Activated naive CD4-positive, alpha-beta T cell treated with Interleukin-2 at 50 U/mL for 16 hours (primary cell): ENCODE measurements at places on chromosomes 2 and 18.
A peak's percentile ranks its signal among the peaks of the same experiment; 100 is the strongest.

DNA sequence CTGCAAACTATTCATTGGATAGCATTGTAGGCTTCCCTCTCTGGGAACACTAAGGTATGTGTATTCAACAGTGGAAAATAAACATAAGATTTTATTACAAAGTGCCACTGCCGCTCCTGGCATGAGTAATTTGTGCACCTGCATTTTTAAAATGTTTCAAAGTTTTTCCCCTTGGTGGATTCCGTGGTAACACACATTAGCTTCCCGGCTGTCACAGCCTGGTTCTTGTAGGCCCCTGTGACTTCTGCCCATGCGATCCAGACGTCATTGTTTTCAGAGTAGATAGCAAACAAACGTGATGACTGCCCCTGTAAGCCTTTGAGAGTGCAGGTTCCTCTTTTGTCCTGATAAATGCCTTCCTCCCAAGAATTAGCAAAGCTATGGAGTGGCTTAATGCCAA, 421.0 kb downstream of the ZNF521 start:
- no peak for DNase-seq

- no peak for DNase-seq
Observed at GRCh38 chr2:152238016-152238415, 62.5 kb upstream of the STAM2 start.

DNA sequence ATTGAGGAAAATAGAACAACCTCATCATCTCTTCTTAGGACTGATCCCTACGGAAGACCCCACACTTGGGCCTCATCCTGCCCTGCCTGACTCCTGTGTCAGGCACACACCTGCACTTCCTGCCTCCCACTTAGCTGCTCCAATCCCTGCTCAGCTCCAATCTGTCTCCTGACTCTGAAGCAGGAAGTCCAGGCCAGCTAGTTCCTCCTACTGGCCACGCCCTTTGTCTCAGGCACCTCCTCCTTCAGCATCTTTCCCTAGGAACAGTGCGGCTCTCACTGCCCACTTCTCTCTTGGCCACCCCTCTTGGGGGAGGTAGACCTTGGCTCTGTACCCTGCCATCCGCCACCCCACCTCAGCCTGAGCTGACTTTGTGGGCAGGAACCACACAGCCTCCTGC, 135.8 kb downstream of the CELF4 start:
- DNase-seq = no peak

GRCh38 chr2:149271575-149271974, 58.8 kb upstream of the LYPD6 start:
- no peak for DNase-seq

- DNase-seq = no peak
Observed at GRCh38 chr2:215361211-215361875, 49.5 kb downstream of the ATIC start.

DNA sequence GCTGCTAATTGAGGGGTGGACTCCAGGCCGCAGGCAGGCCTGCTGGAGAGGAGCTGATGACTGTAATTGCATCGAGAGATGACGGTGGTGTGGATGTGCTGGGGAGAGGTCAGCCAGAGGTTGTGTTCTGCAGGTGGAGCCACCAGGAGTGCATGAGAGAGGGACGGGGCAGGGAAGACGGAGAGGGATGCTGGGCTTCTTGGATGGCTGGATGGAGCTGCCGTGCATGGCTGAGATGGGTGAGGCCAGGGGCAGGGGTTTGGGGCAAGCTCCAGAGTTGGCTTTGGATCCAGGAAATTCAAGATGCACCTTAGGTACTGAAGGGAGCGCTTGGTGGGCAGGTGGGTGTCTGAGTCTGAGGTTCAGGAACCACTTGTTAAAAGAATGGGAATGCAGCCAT, 77.2 kb downstream of the SH3BP4 start:
- no peak for DNase-seq

- no peak for DNase-seq
Observed at GRCh38 chr2:11856095-11856494, 109.7 kb downstream of the LPIN1 start.

GRCh38 chr2:241041589-241042158, 43.3 kb downstream of the SNED1 start:
- DNase-seq = no peak

GRCh38 chr2:65320042-65320725, 92.6 kb downstream of the ACTR2 start:
- peak; percentile 29 for DNase-seq

GRCh38 chr2:119630121-119630520, 48.9 kb upstream of the TMEM177 start:
- DNase-seq = no peak
